ENCODE measurements at places on chromosomes 5 and 9. TPM values are rescaled to one million over a fixed set of nuclear protein-coding genes. Genes with fewer than 3 reads are reported as not detected.

Gene KCNIP1
- 1.4 TPM for total RNA-seq

Gene SLC36A2
- not detected for total RNA-seq

Gene SPINK13
- not detected for total RNA-seq

DNA sequence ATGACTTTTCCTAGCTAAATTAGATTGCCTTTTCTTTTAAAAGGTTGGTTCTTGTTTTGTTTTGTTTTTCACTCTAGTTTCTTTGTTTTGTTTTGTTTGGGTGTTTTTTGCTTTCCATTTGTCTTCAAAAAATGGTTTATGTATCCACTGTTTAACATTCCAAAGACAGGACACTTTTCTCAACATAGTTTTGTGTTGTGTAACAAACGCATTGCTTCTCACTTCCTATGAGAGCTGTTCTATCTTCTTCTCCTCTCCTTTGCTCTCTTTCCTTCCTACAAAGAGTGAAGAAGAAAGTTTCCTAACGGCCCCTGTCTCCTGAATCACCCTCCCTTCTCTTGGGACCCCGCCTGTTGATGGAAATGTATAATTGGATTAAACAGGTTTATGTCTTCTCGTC, 539.7 kb downstream of the ACTL7B start:
- DNase-seq, result no peak

Gene PDE6A
- total RNA-seq, result 0.47 TPM

GRCh38 chr9:85640425-85640824, 101.3 kb downstream of the AGTPBP1 start:
- no peak for DNase-seq

- DNase-seq, result peak; percentile 50
These were observed 87.5 kb downstream of the TTLL11 start for GRCh38 chr9:122005597-122005996.

DNA sequence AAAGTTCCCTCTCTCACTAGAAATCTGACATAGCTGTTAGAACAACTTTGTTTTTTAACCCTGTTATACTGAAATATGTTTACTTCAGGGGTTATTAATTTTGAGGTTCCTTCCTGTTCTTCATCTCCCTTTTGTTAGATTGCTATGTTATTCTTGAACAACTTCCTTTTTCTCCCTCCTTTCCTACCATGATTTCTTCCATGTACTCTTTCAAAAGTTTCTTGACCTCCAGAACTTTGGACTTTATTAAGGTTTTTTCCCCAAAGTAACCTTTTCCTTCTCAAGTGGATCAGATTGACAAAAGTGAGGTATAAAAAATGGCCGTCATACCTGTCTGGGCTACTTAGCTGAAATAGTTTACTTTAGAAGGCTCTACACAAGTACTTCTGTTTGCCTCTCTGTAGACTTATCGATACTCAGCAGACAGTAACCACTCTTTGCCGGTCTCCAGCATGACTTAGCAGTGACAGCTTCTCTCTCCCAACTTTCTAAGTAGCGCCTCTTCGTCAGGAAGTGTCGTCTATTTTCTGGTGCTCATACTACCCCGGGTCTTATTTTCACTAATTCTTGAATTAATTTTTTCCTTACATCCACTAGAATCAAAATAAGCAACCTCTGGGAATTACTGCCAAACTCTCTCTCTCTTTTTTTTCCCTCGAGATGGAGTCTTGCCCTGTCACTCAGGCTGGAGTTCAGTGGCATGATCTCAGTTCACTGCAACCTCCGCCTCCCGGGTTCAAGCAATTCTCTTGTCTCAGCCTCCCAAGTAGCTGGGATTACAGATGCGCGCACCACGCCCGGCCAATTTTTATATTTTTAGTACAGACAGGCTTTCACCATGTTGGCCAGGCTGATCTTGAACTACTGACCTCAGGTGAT, 19.7 kb downstream of the NFIL3 start:
- no peak for DNase-seq

DNA sequence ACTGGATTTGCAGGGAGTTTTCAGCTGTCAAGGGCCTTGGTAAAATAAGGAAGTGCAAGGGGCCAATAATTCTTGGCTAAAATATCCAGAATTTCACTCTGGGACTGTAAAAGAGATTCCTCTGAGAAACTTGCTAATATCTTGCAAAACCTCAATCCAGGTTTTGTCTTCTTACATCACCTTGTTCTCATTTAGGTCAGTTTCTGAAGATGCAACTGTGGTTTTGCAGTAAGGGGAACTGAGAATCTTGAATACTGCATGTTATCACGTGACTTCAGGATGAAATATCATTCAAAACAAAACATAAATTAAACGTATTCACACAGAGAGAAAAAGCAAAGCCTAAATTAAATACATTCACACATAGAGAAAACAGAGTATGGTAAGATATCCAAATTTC, 35.0 kb upstream of the RIC1 start:
- no peak for DNase-seq

Gene MLLT3
- 26.6 TPM for total RNA-seq

Gene CDKN2A
- total RNA-seq, result 128 TPM

GRCh38 chr5:179211068-179211467, 134.2 kb downstream of the ADAMTS2 start:
- no peak for DNase-seq

Gene QRFP
- total RNA-seq, result not detected

DNA sequence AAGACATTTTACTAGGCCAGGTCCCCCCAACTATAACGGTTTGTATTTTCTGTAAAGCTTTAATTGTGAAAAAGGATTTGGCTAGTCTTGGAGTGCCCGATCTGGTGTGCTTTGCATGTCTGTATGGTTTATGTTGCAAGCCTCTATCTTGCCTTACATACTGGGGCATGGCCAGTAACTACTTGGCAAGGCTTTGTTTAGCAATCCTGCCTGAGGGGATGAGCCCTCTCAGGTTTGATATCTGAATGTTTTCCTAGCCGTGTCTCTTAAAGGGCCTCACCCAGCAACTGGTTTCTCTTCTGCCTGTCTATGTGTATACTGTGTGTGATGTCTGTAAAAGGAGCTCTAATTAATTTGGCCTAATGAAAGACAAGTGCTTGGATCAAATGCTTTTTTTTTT, 61.3 kb upstream of the SPINK5 start:
- no peak for DNase-seq
